Effector memory CD8-positive, alpha-beta T cell (primary cell): ENCODE measurements at places on chromosomes 7 and 10.

DNA sequence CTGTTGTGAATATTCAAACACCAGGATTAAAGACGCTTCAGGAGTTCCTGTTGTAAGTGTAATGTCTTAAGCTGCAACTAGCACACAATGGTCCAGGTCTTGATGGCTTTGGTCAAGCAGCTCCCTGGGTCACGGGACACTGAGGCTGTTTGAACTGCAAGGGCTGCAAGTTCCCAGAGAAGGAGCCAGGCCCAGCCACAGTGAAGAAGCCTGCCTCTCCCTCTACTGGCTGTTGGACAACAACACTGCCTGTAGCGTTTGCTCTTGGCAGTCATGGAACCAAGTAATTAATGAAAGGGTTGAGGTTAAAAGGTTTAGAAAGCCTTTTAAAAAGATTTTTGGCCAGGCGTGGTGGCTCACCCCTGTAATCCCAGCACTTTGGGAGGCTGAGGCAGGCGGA, 31.9 kb upstream of the GUSB start:
- no peak for DNase-seq

DNA sequence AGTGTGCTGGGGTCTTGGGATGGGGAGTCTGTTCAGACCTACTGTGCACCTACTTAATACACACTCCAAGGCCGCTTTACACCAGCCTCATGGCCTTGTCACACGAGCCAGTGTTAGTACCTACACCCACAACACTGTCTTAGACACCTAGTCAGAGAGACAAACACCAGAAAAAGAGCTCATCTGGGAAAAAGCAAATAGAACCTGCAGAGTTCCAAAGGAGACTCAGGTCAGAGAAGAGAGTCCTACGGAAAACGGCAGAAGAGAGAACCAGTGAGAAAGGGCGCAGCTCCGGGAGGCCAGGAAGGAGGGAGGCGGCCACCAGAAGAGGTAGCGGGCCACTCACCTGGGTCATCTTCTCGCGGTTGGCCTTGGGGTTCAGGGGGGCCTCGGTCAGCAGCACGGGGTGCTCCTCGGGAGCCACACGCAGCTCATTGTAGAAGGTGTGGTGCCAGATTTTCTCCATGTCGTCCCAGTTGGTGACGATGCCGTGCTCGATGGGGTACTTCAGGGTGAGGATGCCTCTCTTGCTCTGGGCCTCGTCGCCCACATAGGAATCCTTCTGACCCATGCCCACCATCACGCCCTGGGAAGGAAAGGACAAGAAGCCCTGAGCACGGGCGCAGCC, 105.3 kb upstream of the TNRC18 start:
- no peak for DNase-seq

DNA sequence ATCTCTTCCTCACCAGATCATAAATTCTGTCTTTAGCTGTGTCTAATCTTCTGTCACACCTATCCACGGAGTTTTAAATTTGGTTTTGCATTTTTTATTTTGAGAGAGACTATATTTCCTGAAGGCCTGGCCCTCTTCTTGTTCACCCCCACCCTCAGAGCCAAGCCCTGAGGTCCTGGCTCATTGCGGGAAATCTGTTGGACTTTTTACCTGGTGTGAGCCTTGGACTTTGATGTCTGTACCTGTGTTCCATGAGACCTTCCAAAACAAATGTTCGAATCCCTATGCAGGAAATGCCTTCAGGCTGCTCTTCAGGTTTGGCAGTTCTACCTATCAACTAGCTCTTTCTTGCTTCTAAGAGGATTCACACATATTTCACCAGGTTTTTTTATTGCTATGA, 175.2 kb upstream of the GRB10 start:
- no peak for DNase-seq

GRCh38 chr7:84123965-84124547, 70.5 kb downstream of the SEMA3A start:
- DNase-seq, result no peak

DNA sequence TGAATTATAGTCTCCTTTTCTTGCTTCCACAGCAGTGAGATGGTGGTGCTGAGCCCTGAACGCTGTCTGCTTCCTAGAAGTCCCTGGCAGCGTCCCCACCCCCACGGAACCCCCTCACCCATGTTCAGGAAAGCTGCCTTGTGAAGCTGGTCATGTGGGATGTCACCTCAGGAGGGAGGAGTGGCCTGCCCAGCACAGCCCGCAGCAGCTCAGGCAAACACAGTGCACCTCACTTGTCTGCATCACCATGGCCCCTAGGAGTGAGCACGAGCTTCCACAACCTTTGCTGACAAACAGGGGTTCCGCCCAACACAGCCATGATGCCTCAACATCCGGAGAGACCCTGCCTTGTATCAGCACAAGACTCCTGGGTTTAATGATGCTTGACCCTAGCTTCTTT, 508.9 kb downstream of the RPS24 start:
- DNase-seq, result no peak

DNA sequence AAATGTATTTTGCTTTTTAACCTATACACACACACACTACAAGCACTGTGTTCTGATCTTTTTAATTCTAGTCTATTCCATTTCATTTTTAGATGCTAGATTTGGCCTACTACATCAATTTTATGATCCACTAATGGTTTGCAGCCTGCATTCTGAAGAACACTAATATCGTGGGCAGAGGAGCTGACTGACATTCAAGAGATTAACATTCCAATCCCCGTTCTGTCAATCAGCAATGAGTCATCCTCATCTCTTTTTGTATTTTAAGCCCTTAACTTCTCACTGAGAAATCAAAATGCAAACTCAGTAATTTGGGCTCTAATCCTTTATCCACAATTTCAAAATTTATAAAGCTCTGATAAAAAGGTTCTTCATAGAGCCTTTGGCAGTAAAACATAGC, 47.1 kb upstream of the GAD2 start:
- no peak for DNase-seq
